ENCODE measurements at places on chromosomes 12 and 14.

- DNase-seq = no peak
Measured at GRCh38 chr14:90569606-90570387, 173.0 kb downstream of the CALM1 start.

- no peak for DNase-seq
Measured at GRCh38 chr14:75090353-75090752, 20.9 kb downstream of the ZC2HC1C start.

DNA sequence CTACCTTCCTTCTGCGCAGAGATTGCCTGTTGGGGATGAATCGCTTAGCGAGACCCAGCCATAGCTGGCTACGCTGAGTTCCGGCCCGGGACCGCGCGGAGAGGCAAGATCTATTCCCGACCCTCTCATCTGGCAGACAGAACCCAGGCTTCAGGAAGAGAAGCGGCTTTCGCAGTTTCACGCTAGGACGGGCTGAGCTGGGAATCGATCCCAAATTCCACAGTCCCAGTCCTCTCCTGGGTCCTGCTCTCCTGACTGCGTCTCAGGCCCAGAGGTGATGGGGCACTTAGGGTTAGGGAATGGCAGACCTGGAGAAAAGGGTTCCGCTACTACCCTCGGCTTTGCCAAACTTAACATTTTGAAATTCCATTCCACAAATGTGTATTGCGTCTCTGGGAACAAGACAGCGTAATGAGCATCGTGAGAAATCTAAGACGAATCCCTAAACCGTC lies 2.8 kb downstream of the PTPN21 start:
- no peak for DNase-seq

DNA sequence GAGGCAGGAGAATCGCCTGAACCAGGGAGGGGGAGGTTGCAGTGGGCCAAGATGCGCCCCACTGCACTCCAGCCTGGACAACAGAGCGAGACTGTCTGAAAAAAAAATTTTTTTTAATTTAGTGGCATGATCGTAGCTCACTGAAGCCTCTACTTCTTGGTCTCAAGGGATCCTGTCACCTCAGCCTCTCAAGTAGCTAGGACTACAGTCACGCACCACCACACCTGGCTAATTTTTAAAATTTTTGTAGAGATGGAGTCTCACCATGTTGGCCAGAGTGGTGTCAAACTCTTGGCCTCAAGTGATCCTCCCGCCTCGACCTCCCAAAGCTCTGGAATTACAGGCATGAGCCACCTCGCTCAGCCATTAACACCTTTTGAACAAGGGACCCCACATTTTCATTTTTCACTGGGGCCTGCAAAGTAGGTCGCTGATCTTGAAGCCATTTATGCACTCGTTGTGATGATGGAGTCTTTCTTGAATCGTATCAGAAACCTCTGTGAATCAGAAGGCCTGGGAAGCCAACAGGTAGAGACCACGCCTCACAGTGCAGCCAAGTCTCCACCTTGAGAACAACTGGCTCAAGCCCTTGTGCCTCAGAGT lies 5.9 kb downstream of the HCAR1 start:
- no peak for DNase-seq

DNA sequence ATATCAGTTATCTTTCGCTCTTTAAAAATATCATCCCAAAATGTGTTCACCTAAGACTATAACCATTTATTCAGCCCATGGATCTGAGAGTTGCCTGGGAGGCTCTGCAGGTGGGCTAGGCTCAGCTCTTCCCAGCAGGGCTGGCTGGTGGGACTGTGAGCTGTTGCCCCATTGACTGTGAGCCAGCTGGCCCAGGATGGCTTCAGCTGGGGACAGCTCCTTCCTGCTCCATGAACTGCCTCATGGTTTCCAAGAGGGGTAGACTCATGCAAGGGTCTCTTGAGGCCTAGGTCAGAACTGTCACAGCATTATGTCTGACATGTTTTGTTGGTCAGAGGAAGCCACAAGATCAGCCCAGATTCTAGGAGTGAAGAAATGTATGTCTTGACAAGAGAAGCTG lies 114.1 kb upstream of the E2F7 start:
- DNase-seq = no peak

DNA sequence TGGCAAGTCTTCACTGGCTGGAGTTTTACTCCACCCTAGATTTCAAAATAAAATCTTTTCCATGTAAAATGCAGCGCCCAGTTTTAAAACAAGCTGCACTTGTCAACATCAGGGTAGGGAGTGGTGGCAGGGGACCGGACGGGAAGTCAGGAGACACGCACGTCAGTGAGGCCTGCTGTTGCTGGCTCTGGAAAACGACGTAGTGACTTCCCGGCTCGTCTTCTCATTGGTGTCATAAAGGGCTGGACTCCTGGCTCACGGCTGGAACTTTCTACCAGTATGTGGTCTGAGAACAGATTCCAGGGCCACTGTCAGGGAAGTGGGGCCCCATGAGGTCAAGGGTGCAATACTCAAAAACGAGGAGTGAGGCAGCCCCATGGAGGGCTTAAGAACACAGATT lies 64.2 kb upstream of the FOXN3 start:
- DNase-seq = no peak

DNA sequence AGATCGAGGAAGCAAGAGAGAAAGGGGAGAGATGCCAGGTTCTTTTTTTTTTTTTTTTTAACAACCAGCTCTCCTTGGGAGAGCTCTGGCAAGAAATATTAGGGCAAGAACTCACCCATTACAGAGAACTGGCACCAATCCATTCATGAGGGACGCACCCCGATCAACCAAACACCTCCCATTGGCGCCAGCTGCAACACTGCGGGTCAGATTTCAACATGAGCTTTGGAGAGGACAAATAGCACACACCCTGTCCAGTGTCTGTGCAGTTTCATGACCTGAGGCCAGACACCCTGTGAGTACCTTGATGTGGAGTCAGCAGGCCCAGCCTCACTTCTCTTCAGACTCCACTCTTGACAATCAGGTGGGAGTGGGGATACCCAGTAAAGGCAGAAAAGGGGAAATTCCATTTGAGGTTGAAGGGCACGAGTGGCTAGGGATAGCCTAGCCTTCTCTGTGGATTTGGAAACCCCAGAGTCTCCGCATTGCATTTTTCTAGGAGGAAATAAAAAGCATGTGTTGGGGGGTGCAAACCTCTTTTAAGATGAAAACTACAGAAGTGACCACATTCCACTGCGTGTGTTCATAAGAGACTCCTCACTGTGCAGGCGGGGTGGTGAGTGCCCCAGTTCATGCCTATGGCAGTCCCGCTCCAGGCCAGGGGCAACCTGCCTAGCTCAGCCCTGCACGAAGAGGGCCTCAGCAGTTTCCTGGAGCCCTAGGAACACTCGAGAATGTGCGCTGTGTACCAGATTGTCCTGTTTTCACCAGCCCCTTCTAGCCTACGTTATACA lies 42.4 kb upstream of the GPATCH2L start:
- no peak for DNase-seq

DNA sequence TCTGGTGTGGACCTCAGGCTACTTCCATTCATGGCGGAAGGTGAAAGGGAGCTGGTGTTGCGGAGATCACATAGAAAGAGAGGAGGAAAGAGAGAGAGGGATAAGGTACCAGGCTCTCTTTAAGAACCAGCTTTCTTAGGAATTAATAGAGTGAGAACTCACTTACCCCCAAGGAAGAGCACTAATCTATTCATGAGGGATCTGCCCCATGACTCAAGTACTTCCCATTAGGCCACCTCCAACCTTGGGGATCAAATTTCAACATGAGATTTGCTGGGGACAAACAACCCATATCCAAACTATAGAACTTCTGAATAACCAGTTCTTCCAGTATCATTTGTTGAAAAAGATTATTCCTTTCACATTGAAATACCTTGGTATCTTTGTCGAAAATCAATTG lies 34.0 kb upstream of the C2CD5 start:
- DNase-seq = no peak

DNA sequence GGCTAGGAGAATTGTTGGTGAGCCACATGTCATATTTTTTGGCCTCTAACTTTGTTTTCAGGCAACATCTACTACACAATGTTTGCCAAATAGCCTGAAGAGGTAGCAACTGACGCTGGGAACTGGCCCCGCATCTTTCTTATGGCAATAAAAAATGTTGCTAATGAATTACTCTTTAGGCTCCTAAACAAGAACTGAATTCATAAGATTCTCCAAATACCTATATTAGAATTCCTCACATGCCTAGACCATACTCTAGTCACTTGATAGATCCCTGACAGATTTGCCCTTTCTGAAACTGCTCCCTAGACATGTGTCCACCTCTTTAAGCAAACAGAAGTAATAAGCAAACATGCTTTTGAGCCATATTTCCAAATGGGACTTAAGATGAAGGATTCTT lies 209.0 kb upstream of the ATXN7L3B start:
- no peak for DNase-seq

GRCh38 chr14:96129128-96129736 lies 75.4 kb upstream of the BDKRB2 start:
- no peak for DNase-seq

GRCh38 chr12:57261428-57261865 lies 10.5 kb upstream of the STAC3 start:
- no peak for DNase-seq

DNA sequence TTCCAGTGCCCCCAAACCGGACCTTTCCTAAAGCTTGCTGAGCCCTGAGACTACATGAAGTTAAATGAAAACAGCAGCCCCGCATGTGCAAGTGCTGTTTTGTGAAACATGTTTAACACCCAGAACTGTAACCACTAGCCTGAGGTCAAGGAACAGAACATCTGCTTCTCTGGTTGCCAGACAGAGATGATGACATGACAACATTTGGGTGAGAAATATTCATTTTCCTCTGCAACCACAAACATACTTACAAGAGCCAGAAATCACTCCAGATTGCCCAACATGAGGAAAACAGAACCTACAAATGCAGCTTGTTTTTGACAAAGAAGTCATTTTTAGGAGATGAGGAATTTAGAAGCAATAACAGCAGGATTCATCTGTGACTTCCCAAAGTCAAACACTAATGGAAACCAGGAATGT lies 110.4 kb downstream of the BCAT1 start:
- no peak for DNase-seq

- DNase-seq = no peak
Measured at GRCh38 chr14:50534997-50535396, 2.6 kb upstream of the MAP4K5 start.

GRCh38 chr14:103961928-103962578 lies 19.7 kb upstream of the RD3L start:
- DNase-seq = no peak

DNA sequence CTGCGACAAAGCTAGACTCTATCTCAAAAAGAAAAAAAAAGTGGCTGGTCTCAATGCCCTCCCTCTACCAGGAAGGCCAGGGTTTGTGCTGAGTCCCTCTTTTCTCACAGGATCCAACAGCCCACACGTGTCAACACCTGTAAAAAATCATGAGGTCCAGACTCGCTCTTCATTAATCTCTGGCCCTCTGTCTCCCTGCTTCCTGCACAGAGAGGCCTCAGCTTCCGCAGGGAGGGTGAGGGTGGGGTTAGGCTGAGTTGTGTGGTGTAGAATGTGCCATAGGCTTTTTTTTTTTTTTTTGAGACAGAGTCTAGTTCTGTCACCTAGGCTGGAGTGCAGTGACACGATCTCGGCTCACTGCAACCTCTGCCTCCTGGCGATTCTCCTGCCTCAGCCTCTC lies 6.1 kb downstream of the CFAP73 start:
- DNase-seq = no peak

GRCh38 chr12:2557597-2557996 lies 237.2 kb upstream of the FKBP4 start:
- no peak for DNase-seq

DNA sequence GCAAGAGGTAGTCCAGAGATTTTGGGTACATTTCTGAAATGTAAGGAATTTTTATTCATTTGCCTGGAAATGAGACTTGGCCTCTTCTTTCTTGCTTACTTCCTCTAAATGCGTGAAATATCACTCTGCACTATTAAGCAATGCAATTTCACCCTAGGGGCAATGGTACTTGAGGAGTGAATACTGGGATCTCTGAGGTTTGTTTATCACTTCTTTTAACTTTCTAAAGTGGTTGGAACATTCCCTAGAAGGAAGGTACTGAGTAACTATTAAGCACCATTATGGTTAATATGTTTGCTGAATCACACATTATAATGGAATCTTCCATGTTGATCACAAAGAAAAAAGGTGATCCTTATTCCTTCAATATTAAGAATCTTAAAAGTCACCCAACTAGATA lies 120.9 kb upstream of the CAND1 start:
- no peak for DNase-seq

- DNase-seq = no peak
Measured at GRCh38 chr14:100292776-100293461, 13.3 kb downstream of the SLC25A29 start.

DNA sequence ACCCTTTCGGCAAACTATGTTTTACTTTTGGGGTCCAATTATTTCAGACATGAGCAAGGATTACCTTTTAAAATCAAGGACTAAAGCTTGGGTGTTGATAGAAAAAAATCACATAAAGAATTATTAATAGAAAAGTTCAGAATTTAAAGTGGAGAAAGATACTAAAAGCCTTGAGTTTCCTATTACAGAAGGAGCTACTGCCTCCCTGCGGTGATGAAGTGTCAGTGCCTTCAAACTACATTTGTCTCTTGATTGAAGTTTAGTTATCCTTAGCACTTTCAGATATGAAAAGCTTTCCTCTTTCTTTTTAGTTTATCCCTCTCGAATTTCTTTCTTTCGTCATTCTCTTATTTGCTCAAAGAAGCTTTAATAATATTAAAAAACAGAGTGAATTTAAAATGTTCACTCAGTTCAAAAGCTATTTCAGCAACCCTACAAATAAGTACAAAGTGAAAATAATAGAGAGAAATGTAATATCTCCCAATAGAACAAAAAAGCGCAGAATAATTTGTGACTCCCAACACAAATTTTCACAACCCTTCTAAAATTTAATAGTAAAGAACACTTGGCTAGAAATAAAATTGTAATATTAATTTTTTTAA lies 87.6 kb downstream of the SEC23A start:
- no peak for DNase-seq

DNA sequence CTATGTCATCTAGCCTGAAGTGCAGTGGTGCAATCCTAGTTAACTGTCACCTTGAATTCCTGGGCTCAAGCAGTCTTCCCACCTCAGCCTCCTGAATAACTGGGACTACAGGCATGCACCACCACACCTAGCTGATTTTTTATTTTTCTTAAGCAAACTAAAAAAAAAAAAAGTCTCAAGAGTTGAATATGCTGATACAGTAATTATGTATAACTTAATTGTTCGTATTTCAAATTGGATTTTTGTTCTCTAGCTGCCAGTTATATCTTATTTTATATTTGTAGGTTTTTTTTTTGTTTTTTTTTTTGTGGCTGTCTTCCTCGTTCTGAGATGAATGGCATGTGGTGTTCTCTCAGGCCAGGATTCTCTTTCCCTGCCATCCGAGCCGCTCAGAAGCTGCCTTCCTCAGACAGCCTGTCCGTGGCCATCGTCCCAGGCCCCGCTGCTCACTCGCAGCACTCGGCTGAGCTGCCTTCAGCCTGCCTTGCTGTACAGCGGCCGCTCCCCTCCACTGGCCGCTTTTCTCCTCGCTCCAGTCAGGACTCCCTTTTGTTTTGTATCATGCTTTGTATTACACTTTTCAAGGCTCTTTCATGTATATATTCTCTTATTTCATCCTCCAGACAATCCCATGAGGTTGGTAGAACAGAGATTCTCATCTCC lies 53.3 kb downstream of the WDR20 start:
- no peak for DNase-seq

Measured in LNCaP clone FGC (cell line).